ENCODE measurements at places on chromosomes 7 and 10. TPM values are rescaled to one million over a fixed set of nuclear protein-coding genes. Genes with fewer than 3 reads are reported as not detected.

DNA sequence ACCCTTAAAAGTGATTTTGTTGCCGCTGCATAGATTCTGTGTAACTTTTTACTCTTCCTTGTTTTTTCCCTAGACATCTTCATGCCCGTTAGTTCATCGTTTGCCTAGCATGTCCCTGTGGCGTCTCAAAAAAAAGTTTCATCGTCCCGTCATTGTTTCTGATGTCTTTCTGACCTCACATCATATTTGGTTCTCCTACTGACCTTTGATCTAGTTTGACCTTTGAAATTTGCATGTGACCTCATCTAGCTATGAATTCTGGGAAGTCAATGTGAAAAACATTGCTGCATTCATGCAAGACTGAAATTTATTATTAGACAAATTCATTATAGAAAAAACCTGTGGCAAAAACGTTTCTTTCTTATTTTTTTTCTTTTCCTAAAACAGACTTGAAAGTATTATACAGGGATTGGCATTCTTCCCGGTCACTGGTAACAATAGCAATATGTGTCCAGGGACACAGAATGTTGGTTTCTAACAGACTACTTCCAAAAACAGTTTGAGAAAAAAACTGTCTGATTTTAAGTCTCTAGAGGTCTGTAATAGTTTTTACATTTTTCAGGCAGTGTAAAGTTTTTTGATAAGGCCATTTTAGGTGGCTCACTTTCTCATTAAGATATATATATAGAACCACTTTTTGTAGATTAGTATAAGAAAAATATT, 280.9 kb downstream of the USP6NL start:
- no peak overlapping the region for H3K27ac ChIP-seq
- H3K4me1 ChIP-seq: peaks cover 3% of the 10 kb centered on the region
- no peaks in the 10 kb centered on the region for H3K27me3 ChIP-seq
- DNase-seq: no peak

The ADCYAP1R1 gene
- total RNA-seq: 0.11 TPM

GRCh38 chr10:69223028-69223342, 2.9 kb downstream of the HKDC1 start:
- peak overlapping the region; percentile 53 for H3K27ac ChIP-seq
- peaks cover 15% of the 10 kb centered on the region for H3K4me1 ChIP-seq
- H3K36me3 ChIP-seq: no peaks in the 10 kb centered on the region
- H3K4me3 ChIP-seq: peak overlapping the region; percentile 34
- no peaks in the 10 kb centered on the region for H3K27me3 ChIP-seq
- no peak for DNase-seq

GRCh38 chr7:88771417-88771816, 11.9 kb downstream of the ZNF804B start:
- H3K4me3 ChIP-seq: no peak overlapping the region
- no peaks in the 10 kb centered on the region for H3K36me3 ChIP-seq
- no peak for DNase-seq
- no peak overlapping the region for H3K27ac ChIP-seq

DNA sequence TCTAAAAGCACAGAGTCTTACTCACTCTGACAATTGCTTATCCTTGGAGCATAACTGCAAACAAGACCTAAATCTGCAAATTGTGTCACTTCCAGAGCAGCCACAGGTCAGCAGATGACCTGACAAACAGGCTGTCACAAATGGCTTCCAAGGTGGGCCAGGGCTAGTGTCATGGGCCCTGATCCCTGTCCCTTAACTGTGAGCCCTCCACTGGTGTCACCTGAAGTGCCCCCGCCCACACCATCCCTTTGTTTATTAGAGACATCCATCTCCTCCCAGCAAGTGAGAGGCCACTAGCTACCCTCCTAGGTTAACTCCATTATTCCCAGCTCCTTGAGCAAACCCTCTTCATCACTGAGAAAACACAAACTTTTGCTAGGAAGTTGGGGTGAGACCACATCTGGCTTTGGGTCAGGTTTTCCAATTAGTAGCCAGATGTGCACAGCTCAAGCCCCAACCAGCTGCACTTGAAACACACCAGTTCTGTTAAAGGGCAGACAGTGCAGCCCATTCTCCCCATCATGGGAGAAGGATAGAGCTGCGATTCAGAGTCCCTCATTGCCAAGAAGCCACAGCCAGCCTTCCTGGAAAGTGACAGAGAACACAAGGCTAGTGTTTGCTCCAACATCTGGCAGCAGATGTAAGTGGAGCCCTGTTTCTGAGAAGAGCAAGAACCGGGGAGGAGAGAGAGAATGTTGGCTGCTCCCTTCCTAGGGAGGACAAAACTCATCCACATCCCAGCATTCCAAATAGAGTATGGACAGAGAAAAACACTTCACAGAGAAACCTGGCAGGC, 75.7 kb upstream of the NANOS1 start:
- H3K27me3 ChIP-seq: no peaks in the 10 kb centered on the region
- DNase-seq: no peak
- peaks cover 3% of the 10 kb centered on the region for H3K4me1 ChIP-seq
- H3K27ac ChIP-seq: no peak overlapping the region

DNA sequence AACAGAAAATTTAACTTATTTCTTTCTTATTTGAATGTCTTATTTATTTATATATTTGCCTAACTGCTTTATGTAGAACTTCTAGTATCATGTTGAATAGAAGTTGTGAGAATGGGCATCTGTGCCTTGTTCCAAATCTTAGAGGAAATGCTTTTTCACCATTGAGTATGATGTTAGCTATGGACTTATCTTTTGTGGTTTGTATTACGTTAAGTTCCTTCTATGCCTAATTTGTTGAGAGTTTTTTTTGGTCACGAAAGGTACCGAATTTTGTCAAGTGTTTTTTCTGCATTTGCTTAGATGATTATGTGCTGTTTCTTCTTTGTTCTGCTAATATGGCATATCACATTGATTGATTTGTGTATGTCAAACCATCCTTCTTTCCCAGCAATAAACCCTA, 161.0 kb upstream of the TRIM24 start:
- no peak overlapping the region for H3K27ac ChIP-seq
- no peaks in the 10 kb centered on the region for H3K27me3 ChIP-seq
- no peak for DNase-seq
- no peak overlapping the region for H3K4me3 ChIP-seq

- no peak for DNase-seq
- H3K27me3 ChIP-seq: no peaks in the 10 kb centered on the region
- no peak overlapping the region for H3K4me3 ChIP-seq
- H3K27ac ChIP-seq: no peak overlapping the region
Measured at GRCh38 chr10:121152935-121153334, 301.8 kb downstream of the WDR11 start.

- peaks cover 17% of the 10 kb centered on the region for H3K4me1 ChIP-seq
- peaks cover 14% of the 10 kb centered on the region for H3K36me3 ChIP-seq
- no peak overlapping the region for H3K27ac ChIP-seq
- peak overlapping the region; percentile 26 for H3K4me3 ChIP-seq
- peaks cover 5% of the 10 kb centered on the region for H3K27me3 ChIP-seq
Measured at GRCh38 chr7:128869138-128869943, 6.7 kb downstream of the ATP6V1F start.

The SUGCT gene
- not detected for total RNA-seq

DNA sequence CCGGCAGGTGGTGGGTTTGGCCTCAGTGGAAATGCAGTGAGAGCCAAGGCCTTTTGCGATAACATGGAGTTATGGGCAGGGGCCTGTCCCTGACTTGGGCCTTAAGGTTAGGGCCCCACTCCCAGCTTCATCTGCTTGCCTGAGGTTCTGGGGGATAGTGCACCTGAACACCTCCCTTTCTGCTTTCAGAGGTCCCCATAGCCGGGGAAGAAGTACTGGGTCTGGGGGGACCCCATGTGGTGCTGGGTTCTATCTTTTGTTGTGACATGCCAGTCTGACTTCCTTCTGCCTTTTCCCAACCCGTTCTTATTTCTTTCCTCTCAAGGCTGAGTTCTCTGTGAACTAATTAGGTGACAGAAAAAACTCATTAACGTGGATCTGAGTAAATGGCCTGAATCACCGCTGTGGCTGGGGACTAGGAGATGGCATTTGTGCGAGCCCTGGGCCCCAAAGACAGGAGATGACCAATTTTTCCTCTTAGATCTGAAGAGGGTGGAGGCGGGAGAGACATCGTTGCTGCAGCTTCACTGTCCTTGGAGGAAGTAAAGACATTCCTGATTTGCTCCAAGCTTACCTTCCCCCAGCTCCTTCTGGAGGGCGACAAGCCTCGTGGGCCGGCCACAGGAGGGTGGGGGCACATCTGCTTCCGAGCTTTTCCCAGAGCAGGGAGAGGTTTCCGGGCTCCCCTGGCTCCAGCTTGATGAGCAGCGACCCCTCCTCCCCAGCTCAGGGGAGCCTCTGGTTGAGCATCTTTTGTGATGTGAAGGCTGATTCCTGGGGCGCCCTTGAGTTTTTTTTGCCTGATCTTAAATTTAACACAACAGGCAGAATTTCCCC, 2.0 kb downstream of the AGAP3 start:
- peak overlapping the region; percentile 93 for H3K27ac ChIP-seq
- peak overlapping the region; percentile 82 for H3K4me3 ChIP-seq
- H3K36me3 ChIP-seq: peaks cover 8% of the 10 kb centered on the region
- no peaks in the 10 kb centered on the region for H3K27me3 ChIP-seq

The KIF20B gene
- 1.0 TPM for total RNA-seq
